ENCODE measurements at places on chromosomes 7 and 10.

- no peak for DNase-seq
Measured at GRCh38 chr10:132397671-132398565, 918 bp downstream of the PWWP2B start.

- no peak for DNase-seq
Measured at GRCh38 chr7:148022832-148023231, 567.7 kb upstream of the C7orf33 start.

DNA sequence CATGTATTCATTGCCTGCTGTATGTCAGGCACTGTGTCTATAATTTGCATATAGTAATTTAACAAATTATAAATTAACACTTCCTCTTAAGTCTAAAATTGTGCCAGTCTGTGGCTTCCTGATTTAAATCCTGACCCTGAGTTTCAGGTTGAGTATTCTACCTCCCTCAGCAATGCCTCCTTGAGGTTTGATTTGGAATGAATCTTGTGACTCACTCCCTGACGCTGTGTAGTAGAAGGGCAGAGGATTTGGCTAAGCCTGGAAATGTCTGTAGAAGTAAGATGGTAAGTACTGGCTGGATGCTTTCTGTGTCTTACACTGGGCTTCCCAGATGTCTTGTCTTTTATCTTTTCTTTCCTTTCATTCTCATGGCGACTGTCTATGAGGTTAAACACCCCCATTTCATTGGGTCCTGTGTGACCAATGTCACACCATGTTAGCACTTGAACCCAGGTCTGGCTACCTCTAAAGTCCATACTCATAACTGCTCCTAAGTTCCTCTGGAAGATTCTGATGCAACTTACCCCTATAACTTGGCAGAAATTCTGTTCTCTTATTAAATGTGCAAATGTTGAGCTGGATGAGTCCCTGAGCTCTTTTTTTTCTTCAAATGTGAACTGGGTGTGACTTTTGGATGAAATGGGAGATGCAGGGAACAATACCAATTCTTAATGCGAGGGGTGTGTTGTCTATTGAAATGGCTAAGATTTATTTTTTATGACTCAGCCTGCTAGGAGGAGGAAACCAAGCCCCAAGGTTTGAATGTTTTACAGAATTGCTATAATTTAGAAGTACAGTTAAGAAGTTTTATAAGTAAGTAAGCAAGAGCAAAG is 48.5 kb downstream of the PLCE1 start:
- DNase-seq = no peak

DNA sequence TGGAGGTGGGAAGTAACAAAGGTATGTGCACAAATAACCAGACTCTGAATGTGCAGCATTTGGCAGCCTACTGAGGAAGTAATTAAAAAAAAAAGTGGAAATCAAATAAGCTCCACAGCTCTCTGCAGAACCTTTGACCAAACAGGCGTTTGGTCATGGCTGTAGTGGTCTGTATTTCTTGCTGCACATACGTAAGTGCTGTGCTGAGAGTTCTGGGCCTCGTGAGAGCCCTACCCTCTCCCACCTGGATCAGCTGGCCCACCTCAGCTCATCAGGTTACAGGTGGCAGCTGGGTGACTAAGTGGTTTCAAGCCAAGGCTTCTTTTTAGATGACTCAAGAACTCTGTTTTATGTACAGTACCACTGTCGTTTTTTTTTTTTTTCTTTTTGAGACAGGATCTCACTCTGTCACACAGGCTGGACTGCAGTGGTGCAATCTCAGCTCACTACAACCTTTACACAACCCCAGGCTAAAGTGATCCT is 178.2 kb upstream of the KLF6 start:
- no peak for DNase-seq

- no peak for DNase-seq
Measured at GRCh38 chr10:95429639-95430038, 131.5 kb downstream of the SORBS1 start.

- no peak for DNase-seq
Measured at GRCh38 chr7:87926581-87927461, 7.2 kb upstream of the ADAM22 start.

- DNase-seq = no peak
Measured at GRCh38 chr7:104643587-104644217, 315.3 kb downstream of the LHFPL3 start.

DNA sequence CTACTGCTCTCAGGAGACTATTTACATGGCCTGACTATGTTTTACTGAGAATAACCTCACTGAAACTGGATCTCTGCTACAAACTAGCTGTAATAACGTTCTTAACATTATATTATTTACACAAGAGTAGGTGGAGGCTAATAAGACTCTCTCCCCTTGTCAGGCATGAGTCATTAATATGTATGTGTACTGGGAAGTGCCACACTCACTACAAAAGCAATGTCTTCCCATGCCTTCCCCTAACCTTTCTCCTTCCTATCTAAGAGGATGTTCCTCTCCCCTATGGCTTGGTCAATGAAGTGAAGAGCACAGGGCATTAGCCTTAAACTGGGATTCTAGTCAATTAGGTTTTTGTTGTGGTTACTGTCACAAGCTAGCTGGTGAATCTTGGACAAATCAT is 147.9 kb downstream of the DGKB start:
- no peak for DNase-seq
